RPMI7951 (cell line): ENCODE measurements at places on chromosomes 11 and 22. TPM values are rescaled to one million over a fixed set of nuclear protein-coding genes. Genes with fewer than 3 reads are reported as not detected.
A peak's percentile ranks its signal among the peaks of the same experiment; 100 is the strongest.

DNA sequence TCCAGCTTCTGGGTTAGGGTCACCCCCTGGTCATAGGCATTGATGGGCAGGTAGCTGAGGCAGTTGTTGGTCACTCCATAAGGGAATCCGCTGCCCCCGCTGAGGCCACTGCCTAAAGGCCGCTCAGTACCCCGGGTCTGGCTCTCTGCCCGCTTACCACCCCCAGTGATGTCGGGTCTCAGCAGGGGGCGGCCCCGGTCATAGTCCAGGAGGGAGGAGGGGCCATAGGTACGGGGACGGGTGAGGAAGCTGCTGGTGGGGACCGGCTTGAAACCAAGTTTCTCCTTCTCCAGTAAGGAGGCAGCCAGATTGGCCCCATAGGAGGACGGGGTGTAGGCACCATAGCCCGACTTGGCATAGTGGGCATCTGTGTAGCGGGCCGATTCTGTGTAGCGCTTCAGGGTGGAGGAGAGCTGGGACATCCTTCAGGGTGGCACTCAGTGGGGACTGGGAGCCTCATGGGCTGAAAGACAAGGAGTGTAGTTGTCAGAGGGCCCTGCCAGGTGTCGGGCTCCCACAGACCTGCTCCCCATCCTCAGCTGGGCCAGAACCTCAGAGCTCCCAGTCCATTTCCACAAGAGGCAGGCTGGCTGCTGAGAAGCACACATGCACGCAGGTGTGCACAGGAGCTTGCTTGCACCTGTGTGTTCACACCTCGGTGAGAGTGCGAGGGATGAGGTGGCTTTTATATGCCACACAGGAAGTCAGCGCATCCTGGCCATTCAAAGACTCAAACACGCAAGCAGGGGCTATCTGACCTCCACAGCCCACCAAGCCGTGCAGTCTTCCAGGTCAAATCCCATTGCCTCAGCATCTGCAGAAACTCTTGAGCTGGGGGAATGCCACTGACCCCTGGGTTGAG lies 8.2 kb downstream of the USP2 start:
- DNase-seq: no peak

GRCh38 chr22:50183141-50183971 lies 2.4 kb upstream of the TRABD start:
- DNase-seq: no peak

DNA sequence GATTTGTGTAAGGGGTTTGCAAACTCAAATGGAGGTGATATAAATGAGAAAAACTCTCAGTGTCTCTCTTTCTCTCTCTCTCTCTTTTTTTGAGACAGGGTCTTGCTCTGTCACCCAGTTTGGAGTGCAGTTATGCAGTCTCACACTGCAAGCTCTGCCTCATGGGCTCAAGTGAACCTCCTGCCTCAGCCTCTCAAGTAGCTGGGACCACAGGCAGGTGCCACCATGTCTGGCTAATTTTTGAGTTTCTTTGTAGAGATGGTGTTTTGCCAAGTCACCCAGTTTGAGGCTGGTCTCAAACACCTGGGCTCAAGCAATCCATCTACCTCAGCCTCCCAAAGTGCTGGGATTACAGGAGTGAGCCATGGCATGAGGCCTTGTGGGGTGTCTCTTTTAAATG lies 2.9 kb downstream of the BIRC3 start:
- DNase-seq: no peak

DNA sequence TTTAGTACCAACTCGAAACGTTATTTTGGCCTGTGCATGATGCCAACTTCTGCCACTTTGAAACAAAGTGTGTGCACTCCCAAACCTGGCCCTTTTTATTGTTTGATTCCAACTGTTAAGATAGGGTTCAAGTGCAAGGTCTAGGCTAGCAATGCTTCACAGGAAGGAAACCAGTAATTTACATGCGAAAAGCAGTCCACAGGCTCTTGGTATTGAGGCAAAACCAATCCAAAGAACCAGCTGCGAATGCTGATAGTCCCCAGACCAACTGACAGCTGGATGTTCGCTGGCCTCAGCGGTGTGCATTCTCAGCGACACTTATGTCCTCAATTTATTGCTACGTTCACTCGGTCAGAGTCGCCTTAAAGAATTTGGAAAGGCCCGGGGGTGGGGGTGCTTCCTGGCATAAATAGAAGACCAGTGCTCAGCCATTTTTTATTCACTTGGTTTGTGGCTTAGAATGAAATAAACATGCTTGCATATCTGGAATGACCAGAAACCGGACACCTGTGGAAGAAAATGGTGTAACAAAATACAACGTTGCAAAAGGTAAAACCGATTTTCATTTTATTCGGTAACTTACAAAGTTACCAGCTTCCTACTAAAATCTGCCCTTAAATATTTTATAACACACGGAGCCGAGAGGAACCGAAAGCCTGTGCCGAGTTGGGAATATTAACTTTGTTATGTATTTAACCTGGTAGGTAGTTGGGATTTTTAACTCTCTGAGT lies 1.6 kb downstream of the CPT1A start:
- peak; percentile 29 for DNase-seq

- DNase-seq: peak; percentile 49
Observed at GRCh38 chr11:10050561-10050960, 243.5 kb downstream of the SBF2 start.

TEX54 gene
- not detected in 2 replicates for total RNA-seq

SLC5A12 gene
- total RNA-seq: not detected in 2 replicates

GRCh38 chr11:113396690-113397089 lies 9.1 kb downstream of the ANKK1 start:
- no peak for DNase-seq

SLC7A4 gene
- total RNA-seq: not detected in 2 replicates

- no peak for DNase-seq
Observed at GRCh38 chr11:134652586-134653255, 240.7 kb upstream of the B3GAT1 start.

- DNase-seq: no peak
Observed at GRCh38 chr11:57474017-57474802, 13.9 kb downstream of the RTN4RL2 start.

MUC5AC gene
- total RNA-seq: not detected in 2 replicates

DNA sequence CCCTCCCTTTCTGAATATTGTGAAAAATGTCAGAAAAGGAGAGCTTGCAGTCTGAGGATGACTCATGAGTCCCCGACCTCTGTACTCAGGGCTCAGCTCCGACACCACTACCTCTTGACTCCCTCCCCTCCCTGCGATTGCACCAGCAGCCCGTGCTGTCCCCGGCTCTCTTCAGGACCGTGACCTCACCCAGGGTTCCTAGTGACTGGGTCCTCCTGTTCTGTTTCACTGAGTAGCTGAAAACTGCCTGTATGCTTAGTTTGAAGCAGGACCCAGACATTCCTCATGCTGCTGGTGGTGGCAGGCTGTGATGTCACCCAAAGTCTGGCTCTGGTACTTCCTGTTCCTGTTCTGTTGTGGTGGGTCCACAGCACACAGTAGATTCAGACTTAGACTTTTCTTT lies 11.7 kb downstream of the PHRF1 start:
- DNase-seq: peak; percentile 48

PATE2 gene
- total RNA-seq: 0.24 TPM in 1 of 2 replicates, not detected in the other

GRCh38 chr11:32023370-32024305 lies 67.2 kb upstream of the RCN1 start:
- no peak for DNase-seq

- DNase-seq: no peak
Observed at GRCh38 chr11:74019860-74020259, 11.0 kb upstream of the UCP3 start.

TMEM135 gene
- total RNA-seq: 12.2 and 16.6 TPM in 2 replicates

SOX10 gene
- total RNA-seq: 3.0 and 3.2 TPM in 2 replicates

- peak; percentile 8 for DNase-seq
Observed at GRCh38 chr22:50105208-50106100, 15.6 kb downstream of the MOV10L1 start.

DNA sequence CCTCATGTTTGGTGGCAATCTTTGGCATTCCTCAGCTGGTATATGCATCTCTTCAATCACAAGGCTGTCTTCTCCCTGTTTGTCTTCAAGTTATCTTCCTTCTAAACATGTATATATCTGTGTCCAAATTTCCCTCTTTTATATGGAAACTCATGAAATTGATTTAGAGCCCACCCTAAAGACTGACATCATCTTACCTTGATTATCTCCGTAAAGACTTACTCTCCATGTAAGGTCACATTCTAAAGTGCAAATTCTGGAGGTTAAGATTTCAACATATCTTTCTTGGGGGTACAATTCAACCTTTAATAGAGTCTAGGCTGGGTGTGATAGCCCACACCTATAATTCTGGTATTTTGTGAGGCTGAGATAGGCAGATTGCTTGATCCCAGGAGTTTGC lies 215.8 kb upstream of the LRRC4C start:
- DNase-seq: no peak

KRTAP5-10 gene
- total RNA-seq: not detected in 2 replicates

MRGPRF gene
- total RNA-seq: under 0.01 TPM in 1 of 2 replicates, not detected in the other

PIH1D2 gene
- 5.9 and 6.4 TPM in 2 replicates for total RNA-seq

RIMBP3B gene
- 0.20 TPM in 1 of 2 replicates, not detected in the other for total RNA-seq

DNA sequence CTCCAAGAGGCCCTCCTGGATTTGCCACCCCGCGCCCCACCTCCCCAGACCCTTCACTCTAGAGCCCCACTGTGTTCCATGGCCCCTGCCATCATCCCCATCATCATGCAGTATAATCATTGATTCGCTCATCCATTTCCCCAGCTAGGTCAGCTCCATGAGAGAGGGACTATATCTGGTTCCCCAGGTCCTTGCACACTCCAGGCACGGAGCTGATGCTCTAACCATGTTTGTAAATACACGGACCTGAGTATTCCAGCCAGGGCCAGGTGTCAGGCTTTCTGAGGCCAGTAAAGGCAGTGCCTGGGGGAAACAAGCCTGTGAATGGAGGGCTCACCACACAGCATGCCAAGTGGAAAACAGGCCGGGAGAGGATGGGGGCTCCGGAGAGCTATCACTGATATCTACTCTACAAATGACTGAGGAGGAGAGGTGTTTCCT lies 27.1 kb upstream of the OAF start:
- no peak for DNase-seq

GRCh38 chr11:24747275-24748251 lies 250.7 kb downstream of the LUZP2 start:
- no peak for DNase-seq

- DNase-seq: no peak
Observed at GRCh38 chr22:43967069-43967468, 11.8 kb downstream of the SAMM50 start.

TSSK2 gene
- not detected in 2 replicates for total RNA-seq

DNA sequence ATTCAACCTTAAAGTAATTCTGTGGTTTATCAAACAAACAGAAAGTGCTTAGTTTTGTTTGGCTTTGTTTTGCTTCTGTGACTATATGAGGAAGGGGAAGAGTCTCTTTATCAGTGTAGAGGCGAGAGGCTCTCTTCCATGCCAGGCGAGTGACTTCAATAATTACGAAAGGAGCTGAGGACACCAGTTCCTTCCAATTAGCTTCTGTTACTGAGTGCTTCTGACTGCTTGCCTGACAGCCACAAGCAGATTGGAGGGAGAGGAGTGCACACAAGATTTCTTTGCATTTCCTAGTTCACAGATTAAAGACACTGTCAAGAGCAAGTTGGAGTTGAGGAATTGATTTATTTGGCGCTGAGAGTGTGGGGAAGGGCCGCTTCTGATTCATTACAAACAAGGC lies 1484.5 kb upstream of the TENM4 start:
- DNase-seq: no peak

DNA sequence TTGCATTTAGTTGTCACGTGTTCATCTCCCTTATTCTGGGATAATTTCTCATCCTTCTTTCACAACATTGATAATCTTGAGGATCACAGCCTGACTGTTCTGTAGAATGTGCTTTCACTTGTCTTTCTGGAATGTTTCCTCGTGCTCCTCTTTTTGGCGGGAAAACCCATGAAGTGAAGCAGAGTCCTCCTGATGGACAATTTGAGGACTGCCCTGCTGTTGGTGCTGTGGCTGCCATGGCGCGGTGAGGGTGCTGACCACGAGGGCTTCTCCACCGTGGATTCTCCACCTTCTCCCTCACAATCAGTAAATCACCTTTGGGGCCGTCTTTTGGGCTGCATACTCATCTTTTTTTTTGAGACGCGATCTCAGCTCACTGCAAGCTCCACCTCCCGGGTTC lies 946.9 kb downstream of the BRD1 start:
- DNase-seq: no peak

DAGLA gene
- total RNA-seq: 0.78 and 0.96 TPM in 2 replicates

DNA sequence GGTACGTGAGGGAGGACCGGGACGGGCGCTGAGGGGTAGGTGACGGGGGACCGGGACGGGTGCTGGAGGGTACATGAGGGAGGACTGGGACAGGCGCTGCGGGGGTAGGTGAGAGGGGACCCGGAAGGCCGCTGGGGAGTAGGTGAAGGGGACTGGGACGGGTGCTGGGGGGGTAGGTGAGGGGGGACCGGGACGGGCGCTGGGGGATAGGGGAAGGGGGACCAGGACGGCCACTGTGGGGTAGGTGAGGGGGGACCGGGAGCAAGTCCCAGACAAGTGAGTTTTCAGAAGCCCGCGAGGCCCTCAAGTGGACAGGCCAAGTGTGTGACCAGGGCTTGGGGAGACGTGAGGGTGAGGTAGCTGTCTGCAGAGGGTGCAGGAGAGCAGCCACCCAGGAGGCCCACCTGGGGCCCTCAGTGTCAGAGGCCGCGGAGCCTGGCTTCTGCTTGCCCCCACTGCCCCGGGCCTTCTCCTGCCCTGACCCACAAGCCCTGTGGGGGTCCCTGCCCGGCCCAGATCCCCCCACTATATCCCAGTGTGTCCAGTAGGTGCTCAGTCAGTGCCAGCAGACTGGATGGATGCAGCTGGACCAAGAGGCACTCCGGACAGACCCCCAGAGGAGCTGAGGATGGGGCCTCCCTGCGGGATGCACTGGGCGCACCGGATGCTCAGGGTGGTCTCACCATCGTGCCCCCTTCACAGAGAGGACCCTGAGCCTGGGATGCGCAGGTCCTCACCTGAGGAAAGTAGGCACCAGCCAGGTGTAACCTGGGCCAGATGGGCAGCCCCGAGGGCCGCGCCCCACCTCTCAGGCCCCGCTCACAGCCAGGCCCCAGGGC lies 44.2 kb upstream of the TH start:
- DNase-seq: no peak

DNA sequence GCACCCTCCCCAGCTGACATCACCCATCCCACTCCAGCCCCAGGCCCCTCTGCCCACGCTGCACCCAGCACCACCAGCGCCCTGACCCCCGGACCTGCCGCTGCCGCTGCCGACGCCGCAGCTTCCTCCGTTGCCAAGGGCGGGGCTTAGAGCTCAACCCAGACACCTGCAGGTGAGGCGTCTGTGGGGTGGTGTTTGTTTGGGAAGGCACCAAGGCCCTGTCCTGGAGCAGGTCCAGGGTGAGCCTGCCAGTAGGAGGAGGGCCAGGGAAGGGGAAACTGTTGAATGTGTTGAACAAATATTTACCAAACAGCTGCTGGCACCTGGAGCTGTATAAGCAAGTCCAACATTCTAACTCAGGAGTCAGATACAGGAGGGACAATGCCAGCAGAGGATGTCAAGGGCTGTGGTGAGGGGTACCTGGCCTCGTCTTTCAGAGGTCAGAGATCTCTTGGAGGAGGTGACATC lies 3.1 kb downstream of the VEGFB start:
- no peak for DNase-seq

GRCh38 chr11:31487848-31488247 lies 21.6 kb downstream of the IMMP1L start:
- peak; percentile 53 for DNase-seq

OR8I2 gene
- not detected in 2 replicates for total RNA-seq

GRCh38 chr22:38756711-38757463 lies 1.1 kb upstream of the SUN2 start:
- DNase-seq: no peak

E2F8 gene
- 4.7 and 5.0 TPM in 2 replicates for total RNA-seq
